Cardiac muscle cell (in vitro differentiated cells and primary cell): ENCODE measurements at places on chromosomes 7 and 10.

- no peak overlapping the region for H3K4me3 ChIP-seq
- DNase-seq, result no peak
- H3K27ac ChIP-seq, result no peak overlapping the region
- H3K4me1 ChIP-seq, result no peaks in the 10 kb centered on the region
Measured at GRCh38 chr10:43049081-43049551, 27.8 kb upstream of the RET start.

GRCh38 chr10:133072196-133072595, 15.5 kb upstream of the ADGRA1 start:
- no peaks in the 10 kb centered on the region for H3K27me3 ChIP-seq
- H3K4me3 ChIP-seq, result no peak overlapping the region
- no peaks in the 10 kb centered on the region for H3K36me3 ChIP-seq
- no peaks in the 10 kb centered on the region for H3K4me1 ChIP-seq
- no peak overlapping the region for H3K27ac ChIP-seq
- DNase-seq, result no peak

GRCh38 chr7:68936471-68937035, 661.7 kb upstream of the AUTS2 start:
- no peaks in the 10 kb centered on the region for H3K36me3 ChIP-seq
- no peak overlapping the region for H3K27ac ChIP-seq
- H3K4me3 ChIP-seq, result no peak overlapping the region
- DNase-seq, result peak; percentile 10

DNA sequence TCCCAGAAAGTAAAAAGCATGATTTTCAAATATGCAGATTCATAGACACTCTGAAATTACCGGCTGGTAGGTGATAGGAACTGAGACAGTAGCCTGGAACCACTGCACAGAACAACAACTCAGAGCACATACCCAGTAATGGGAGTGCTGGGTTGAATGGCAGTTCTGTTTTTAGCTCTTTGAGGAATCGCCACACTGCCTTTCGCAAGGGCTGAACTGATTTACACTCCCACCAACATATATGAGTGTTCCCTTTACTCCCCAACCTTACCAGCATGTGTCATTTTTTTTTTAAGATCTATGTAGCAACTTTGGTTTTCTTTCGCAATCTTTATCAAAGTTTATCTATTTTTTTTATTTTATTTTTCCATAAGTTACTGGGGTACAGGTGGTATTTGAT, 358.8 kb downstream of the CALN1 start:
- H3K27ac ChIP-seq, result no peak overlapping the region
- H3K4me1 ChIP-seq, result no peaks in the 10 kb centered on the region
- no peaks in the 10 kb centered on the region for H3K36me3 ChIP-seq
- no peak for DNase-seq
- H3K4me3 ChIP-seq, result no peak overlapping the region
- no peaks in the 10 kb centered on the region for H3K27me3 ChIP-seq

GRCh38 chr7:139300390-139300789, 40.7 kb upstream of the FMC1 start:
- no peak overlapping the region for H3K4me3 ChIP-seq
- no peak for DNase-seq
- H3K27me3 ChIP-seq, result no peaks in the 10 kb centered on the region
- H3K36me3 ChIP-seq, result peaks cover 23% of the 10 kb centered on the region
- H3K27ac ChIP-seq, result no peak overlapping the region

DNA sequence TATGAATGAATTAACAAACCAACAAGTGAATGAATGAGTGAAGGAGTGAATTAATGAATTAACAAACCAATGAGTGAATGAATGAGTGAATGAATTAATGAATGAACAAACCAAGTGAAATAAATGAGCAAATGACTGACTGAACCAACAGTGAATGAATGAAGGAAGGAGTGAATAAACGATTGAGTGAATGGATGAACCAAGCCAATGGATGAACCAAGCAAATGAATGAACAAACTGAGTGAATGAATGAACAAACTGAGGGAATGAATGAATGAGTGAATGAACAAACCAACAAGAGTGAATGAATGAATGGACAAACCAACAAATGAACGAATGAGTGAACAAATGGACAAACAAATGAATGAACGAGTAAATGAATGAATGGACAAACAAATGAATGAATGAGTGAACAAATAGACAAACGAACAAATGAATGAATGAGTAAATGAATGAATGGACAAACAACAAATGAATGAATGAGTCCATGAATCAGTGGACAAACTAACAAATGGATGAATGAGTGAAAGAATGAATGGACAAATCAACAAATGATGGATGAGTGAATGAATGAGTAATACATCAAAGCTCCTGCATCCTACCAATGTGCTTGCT, 69.5 kb downstream of the NPTX2 start:
- no peak overlapping the region for H3K4me3 ChIP-seq
- H3K36me3 ChIP-seq, result no peaks in the 10 kb centered on the region
- no peaks in the 10 kb centered on the region for H3K27me3 ChIP-seq
- no peak overlapping the region for H3K27ac ChIP-seq

DNA sequence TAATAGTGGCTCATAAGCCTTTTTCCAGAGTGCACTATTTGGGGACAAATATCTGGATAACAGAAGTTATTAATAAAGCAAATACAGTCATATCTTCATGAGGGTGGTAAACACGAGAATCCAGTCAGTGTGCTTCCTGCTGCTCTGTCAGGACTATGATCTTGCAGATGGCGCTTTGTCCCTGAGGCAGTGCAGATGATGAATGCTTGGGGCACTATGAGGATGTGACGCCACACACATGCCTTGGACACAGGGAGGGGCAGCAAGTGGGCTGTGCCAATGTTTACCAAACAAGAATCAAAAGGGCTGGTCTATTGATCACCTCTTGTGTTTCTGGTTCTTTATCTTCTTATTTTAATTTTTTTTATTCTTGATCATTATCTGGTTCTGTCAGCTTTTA, 79.8 kb downstream of the GAD2 start:
- DNase-seq, result no peak
- H3K4me3 ChIP-seq, result no peak overlapping the region
- no peak overlapping the region for H3K27ac ChIP-seq
- H3K27me3 ChIP-seq, result no peaks in the 10 kb centered on the region

- no peaks in the 10 kb centered on the region for H3K27me3 ChIP-seq
- H3K4me1 ChIP-seq, result peaks cover 14% of the 10 kb centered on the region
- H3K4me3 ChIP-seq, result no peak overlapping the region
Measured at GRCh38 chr7:25496476-25497368, 268.4 kb upstream of the NPVF start.

GRCh38 chr7:69757981-69758430, 159.7 kb downstream of the AUTS2 start:
- H3K27ac ChIP-seq, result no peak overlapping the region
- peak; percentile 42 for DNase-seq
- no peaks in the 10 kb centered on the region for H3K27me3 ChIP-seq
- peaks cover 22% of the 10 kb centered on the region for H3K4me1 ChIP-seq
- no peaks in the 10 kb centered on the region for H3K36me3 ChIP-seq

- no peak overlapping the region for H3K27ac ChIP-seq
- no peaks in the 10 kb centered on the region for H3K4me1 ChIP-seq
- H3K27me3 ChIP-seq, result no peaks in the 10 kb centered on the region
- DNase-seq, result no peak
- no peak overlapping the region for H3K4me3 ChIP-seq
Measured at GRCh38 chr10:3391657-3392056, 219.1 kb upstream of the PITRM1 start.

DNA sequence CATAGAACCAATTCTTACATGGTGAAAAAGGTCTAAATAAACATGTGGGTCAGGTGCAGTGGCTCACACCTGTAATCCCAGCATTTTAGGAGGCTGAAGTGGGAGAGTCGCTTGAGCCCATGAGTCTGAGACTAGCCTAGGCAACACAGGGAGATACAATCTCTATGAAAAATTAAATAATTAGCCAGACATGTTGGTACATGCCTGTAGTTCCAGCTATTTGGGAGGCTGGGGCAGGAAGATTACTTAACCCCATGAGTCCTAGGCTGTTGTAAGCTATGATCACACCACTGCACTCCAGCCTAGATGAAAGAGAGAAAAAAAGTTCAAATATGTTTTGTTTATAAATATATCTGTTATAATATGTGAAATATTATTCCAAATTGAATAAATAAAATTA, 643.6 kb downstream of the IPMK start:
- no peak for DNase-seq
- no peaks in the 10 kb centered on the region for H3K36me3 ChIP-seq
- no peaks in the 10 kb centered on the region for H3K27me3 ChIP-seq
- H3K27ac ChIP-seq, result peak overlapping the region; percentile 14

- no peak overlapping the region for H3K4me3 ChIP-seq
- no peaks in the 10 kb centered on the region for H3K4me1 ChIP-seq
- no peaks in the 10 kb centered on the region for H3K27me3 ChIP-seq
Measured at GRCh38 chr7:51019191-51019844, 236.6 kb upstream of the GRB10 start.

GRCh38 chr10:17918187-17918903, 33.4 kb upstream of the SLC39A12 start:
- no peak overlapping the region for H3K27ac ChIP-seq
- no peaks in the 10 kb centered on the region for H3K27me3 ChIP-seq
- DNase-seq, result no peak
- no peaks in the 10 kb centered on the region for H3K36me3 ChIP-seq
- no peak overlapping the region for H3K4me3 ChIP-seq
- H3K4me1 ChIP-seq, result peaks cover 25% of the 10 kb centered on the region

DNA sequence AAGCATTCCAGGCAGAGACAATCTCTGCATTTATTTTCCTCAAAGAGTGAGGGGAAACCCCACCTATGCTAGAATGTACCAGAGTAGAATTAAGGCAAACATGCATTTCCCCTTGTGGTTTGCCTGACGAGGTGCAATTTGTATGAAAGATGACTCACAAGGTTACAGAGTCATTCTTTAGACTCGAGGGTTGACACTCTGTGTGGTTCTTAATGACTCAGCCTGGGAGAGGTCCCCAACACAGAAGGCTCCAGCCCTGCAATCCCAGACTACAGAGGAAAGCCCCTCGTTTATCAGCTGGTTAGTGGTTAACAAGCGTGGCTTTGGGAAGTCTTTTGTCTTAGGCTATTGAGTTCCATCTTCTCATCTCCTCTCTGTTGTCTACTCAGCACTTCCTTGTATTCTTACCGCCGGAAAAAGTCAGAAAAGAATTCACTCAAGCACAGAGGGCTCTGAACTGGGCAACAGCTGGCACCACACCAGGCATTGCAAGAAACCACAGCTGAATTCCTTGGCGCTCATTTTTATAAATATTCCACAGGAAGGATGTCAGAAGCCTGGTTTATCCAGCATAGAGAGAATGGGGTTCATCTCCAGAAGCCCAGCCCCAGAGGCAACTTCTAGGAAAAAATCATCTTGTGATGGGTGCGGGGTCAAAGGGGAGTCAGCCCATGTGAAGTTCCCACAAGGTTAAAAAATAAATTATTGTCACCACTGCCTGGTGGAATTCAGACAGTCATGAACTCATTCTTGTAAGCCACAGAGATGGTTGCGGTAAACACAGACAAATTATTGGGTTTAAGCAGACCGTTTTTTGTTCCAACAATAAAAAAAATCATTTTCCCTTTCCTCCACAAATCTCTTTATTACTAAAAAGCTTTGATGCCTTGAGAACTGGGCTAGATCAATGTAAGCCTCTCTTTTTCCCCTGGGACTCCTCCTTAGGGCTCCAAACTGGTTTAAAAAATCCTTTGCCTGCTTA, 24.5 kb upstream of the SVIL start:
- H3K4me3 ChIP-seq, result no peak overlapping the region
- H3K27me3 ChIP-seq, result no peaks in the 10 kb centered on the region
- peak overlapping the region; percentile 39 for H3K27ac ChIP-seq
- no peak for DNase-seq
- H3K4me1 ChIP-seq, result peaks cover 15% of the 10 kb centered on the region

GRCh38 chr7:1940402-1940786, 270.3 kb downstream of the ELFN1 start:
- no peak overlapping the region for H3K4me3 ChIP-seq
- no peaks in the 10 kb centered on the region for H3K36me3 ChIP-seq
- no peaks in the 10 kb centered on the region for H3K4me1 ChIP-seq
- H3K27me3 ChIP-seq, result no peaks in the 10 kb centered on the region
- H3K27ac ChIP-seq, result no peak overlapping the region

- H3K27ac ChIP-seq, result peak overlapping the region; percentile 48
- no peaks in the 10 kb centered on the region for H3K4me1 ChIP-seq
- no peaks in the 10 kb centered on the region for H3K27me3 ChIP-seq
- no peaks in the 10 kb centered on the region for H3K36me3 ChIP-seq
- no peak overlapping the region for H3K4me3 ChIP-seq
- peak; percentile 58 for DNase-seq
Measured at GRCh38 chr10:24277771-24278170, 68.8 kb downstream of the KIAA1217 start.

DNA sequence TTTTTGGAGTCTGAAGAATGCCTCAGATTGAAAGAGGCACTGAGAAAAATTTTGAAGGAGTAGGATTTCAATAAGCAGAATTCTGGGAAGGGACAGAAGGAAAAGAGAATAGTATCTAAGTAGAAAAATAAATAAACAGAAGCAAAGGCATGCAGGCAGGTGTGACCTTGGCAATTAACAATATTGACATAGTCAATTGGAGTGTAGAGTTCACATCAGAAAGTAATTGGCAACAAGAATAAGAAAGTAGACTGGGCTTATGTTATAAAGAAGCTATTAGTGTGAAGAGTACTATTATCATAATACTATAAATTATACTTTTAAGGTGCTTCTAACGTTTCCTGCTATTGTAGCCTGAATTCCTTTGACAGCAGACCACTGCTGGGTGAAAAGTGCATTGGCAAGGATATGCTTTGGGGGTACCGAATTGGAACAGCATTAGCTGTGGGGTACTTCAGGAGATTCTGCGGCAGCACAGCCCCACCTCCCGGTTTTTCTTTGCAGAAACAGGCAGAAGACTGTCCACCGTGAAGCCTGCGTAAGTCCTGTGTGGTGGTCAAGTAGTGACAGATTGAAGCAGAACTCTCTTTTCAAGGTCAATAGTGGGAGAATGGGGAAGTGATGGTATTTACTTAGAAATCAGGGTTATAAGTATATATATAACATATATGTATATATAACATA, 357.0 kb downstream of the THSD7A start:
- no peaks in the 10 kb centered on the region for H3K27me3 ChIP-seq
- H3K36me3 ChIP-seq, result no peaks in the 10 kb centered on the region
- H3K4me3 ChIP-seq, result no peak overlapping the region
- no peak overlapping the region for H3K27ac ChIP-seq

DNA sequence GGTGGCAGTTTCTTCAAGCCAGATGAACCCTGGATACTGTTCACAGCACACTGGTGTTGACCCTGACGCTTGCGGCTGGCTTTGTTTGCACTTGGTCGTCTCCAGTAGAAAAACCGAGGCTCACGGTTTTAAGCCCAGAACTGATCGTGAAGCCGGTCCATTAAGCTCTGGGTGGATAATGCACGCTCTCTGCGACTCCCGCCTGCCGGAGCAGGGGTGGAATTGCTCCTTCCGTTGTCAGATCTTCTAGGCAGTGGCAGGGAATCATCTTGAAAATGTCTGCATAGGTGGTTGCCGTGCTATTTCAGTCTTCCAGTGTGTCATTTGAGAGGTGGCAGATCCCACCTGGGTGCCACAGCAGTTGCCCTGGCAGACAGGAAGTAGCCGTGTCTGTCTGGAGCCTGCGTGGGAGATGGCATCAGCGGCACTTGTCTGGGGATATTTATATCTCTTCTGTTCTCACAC, 35.9 kb upstream of the AP5Z1 start:
- H3K27me3 ChIP-seq, result no peaks in the 10 kb centered on the region
- peaks cover 32% of the 10 kb centered on the region for H3K4me1 ChIP-seq
- no peak overlapping the region for H3K4me3 ChIP-seq
- peak overlapping the region; percentile 91 for H3K27ac ChIP-seq
- peak; percentile 81 for DNase-seq
